ENCODE measurements at places on chromosomes 16 and 17.

- no peak for DNase-seq
These were observed 46.3 kb upstream of the DNAH17 start for GRCh38 chr17:78623541-78623940.

- no peak for DNase-seq
These were observed 61.0 kb downstream of the PLD6 start for GRCh38 chr17:17144916-17145665.

- no peak for DNase-seq
These were observed 217.4 kb upstream of the TNRC6C start for GRCh38 chr17:77741109-77741508.

- peak; percentile 77 for DNase-seq
These were observed 973 bp downstream of the SLC7A6 start for GRCh38 chr16:68265078-68265920.

- DNase-seq: no peak
These were observed 902 bp downstream of the KAT2A start for GRCh38 chr17:42120161-42120769.

DNA sequence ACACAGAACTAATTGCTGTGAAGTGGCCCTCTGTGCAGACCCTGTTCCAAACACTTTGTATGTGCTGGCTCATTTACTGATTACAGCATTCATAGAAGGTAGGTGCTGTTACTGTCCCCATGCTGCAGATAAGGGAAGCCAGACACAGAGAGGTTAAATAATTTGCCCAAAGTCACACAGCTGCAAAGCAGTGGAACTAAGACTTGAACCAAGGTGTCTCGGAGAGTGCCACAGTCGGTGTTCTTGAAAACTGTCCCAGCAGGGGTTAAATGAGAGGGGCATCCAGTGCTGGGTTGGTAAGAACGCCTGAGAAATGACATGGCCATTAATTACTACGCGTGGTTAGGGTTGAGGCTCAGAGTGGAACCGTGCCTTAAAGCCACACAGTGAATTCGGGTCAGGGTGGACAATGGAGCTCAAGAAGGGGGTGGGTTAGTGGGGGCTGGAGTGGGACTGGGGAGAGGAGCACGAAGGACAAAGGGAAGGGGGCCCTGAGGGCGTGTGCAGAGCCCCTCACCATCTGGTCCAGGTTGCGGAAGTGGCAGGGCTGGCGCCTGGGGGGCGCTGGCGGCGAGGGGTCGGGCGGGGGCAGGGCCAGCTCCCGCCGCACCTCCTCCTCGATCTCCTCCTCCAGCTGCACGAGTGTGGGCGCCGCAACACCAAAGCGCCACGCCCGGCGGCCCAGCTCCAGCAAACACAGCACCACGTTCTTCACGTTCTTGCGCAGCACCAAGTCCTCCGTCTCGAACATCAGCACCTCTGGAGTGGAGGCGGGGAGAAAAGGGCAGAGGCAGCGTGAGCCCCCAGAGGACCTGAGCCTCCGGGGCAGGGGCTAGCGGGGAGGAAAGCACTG is 3.3 kb downstream of the GAS2L2 start:
- DNase-seq: no peak

GRCh38 chr16:60107871-60108270 is 1373.8 kb upstream of the GOT2 start:
- no peak for DNase-seq

DNA sequence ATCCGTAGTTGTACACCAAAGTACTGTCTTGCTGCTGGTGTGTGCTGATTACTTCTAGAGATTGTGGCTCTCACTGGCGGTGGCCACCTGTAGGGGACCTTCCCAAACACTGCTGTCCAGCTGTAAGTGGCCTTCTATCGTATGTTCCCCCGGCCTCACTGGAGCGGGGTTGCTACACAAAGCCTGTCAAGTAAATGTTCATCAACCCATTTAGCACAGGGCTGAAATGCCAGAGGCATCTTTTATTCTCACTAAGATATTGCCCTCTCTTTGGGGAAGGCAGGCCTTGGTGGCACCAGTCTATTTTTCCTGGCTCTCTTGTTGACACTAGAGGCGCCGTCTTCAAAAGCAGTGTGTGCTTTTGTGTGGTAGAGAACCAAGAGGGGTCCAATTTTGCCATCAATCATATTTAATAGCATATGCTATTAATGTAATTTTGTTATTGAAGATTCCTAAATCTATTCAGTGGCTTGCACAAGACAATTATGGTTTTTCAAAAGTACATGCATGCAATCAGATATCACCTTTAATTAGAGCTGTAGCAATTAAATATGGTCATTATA is 514.4 kb upstream of the SALL1 start:
- DNase-seq: no peak

DNA sequence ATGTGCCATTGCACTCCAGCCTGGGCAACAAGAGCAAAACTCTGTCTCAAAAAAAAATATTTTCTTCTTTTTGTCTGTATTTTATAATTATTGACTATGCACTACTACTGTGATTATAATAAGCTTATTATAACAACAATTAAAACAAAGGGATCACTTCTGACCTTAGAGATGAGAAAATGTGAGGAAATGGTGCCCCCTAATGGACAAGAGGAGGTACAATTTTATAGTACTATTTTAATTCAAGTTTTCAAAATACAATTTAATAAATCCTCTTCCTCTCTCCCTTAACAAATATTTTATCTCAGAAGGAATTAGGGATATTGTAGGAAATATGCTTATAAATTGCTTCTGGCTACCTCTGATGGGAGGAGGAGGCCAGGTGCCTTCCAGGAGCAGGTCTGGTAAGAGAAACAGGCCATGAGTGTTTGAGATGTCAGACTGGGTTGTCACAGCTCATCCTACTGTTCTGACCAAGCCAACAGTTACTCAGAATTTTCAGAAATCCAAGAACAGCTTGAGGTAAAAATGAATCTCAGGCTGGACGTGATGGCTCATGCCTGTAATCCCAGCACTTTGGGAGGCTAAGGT is 14.0 kb downstream of the VPS53 start:
- DNase-seq: peak; percentile 17

GRCh38 chr16:4347765-4348509 is 3.2 kb downstream of the PAM16 start:
- DNase-seq: no peak

DNA sequence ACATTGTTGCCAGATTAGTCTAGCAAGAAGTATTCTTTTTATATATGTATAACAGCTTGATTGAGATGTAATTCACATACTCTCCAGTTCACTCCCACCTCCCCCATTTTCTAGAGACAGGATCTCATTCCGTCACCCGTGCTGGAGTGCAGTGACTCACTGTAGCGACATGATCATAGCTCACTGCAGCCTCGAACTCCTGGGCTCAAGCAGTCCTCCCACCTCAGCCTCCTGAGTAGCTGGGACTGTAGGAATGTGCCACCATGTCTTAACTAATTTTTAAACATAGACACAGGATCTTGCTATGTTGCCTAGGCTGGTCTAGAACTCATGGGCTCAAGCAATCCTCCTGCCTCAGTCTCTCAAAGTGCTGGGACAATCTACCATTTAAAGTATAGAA is 3.3 kb upstream of the RSAD1 start:
- no peak for DNase-seq

GRCh38 chr17:67323445-67323844 is 42.9 kb downstream of the PSMD12 start:
- no peak for DNase-seq

GRCh38 chr17:15955793-15956541 is 11.0 kb downstream of the ADORA2B start:
- DNase-seq: no peak

- DNase-seq: no peak
These were observed 223.7 kb downstream of the ZNF423 start for GRCh38 chr16:49632086-49632794.

DNA sequence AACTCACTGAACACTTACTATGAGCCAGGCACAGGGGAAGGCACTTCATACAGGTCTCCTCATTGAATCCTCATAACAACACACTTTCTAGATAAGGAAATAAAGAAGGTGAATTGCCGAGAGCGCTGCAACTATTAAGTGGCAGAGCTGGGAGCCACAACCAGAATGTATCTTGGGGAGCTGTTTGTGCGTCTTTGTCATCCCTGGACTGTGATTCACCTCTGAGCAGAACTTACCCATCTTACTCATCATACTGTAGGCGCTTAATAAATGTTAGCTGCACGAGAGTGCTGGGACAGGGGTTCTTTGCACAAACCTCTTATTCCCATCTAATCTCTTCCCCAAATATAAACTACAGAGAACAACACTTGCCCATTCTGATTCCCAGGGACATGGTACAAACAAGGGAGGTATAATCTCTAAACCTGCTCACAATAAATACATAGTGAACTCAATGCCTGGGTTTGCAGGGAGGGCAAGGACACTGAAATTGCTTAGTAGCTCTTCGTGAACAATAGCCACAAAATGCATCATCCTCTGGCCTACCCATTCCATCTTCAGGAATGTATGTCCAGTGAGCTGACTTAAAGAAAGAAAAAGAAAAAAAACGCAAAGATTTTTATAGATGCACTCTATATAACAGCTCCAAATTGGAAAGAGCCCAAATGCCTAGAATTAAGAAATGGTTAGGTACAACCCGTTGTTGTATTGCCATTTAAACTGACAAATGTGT is 43.0 kb downstream of the MYO18A start:
- DNase-seq: no peak

DNA sequence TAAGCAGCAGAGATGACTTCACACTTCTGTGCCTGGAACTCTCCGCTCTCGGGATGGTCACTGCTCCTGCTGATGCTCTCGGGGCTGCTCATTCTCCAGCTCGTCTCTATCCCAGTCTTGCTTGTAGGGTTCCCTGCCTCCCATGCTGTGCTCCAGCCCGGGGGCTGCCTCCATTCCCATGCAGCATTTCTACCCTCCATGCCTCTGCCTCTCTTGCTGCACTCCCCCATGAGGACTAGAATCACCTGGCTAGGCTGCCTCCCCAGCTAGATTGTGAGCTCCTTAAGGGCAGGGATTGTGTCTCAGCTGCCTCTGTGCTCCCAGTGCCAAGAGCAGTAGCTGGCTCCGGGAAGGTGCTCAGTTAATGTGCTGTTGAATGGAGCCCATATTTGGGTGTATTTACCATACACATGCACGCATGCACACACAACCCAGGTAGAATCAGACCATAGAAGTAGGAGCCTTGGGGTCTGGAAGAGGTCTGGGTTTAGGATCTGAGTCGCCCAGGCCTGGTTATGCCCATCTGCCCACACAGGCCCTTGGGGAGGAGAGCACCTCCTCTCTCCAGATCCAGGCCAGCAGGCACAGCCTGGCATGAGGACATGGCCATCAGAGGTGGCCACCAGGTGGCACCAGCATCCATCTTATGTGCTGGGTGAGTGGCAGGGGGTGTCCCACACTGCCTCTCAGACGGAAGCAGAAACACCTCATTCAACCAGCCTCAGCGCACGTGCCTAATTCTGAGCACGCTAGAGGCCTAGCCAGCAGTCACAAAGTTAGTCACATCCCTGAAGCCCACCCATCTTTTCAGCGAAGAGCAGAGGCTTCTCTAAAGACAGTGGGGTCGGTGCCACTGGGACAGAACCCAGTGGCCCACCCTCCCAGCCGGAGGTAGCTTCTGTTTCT is 9.3 kb downstream of the GIT1 start:
- DNase-seq: peak; percentile 69

- no peak for DNase-seq
These were observed 4.9 kb upstream of the RASD1 start for GRCh38 chr17:17500999-17501605.

DNA sequence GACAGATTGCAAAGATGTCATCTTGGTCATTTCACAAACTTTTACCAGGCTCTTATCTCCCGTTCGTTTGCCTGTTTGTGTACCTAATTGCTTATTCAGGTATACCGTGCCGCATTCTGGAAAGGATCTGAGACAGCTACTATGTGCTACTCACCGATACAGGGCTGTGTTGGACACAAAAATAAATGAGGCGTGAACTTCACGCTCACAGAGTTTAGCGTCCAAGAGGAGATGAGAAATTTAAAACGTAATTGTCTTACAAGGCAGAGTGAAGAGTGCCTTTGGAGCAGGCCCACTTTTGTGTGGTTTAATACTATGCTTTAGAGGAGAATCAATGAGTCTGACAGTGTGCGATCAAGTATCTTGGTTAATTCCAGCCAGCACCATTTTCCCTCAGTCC is 26.7 kb downstream of the MAF start:
- no peak for DNase-seq

- DNase-seq: no peak
These were observed 6.0 kb upstream of the RNF135 start for GRCh38 chr17:30964876-30965275.

- DNase-seq: no peak
These were observed 573.9 kb downstream of the KCNJ18 start for GRCh38 chr17:22266231-22266630.

DNA sequence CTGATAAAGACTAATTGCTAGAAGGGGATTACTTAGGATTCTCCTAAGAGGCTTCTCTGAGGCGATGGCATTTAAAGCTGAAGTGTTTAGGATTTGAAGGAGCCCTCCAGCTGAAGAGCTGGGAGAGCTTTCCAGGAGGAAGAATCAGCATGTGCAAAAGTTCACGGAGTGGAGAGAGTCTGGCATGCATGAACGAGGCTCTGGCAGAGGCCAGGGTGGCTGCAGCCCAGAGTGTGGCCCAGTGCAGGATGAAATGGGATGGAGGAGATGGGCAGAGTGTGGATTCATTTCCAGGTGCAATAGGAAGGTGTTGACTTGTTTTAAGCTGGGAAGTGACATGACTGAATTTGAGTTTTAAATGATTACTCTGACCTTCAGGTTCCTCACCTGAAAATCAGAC is 249.0 kb upstream of the CCL2 start:
- no peak for DNase-seq
